ENCODE measurements at places on chromosomes 3 and 15.

DNA sequence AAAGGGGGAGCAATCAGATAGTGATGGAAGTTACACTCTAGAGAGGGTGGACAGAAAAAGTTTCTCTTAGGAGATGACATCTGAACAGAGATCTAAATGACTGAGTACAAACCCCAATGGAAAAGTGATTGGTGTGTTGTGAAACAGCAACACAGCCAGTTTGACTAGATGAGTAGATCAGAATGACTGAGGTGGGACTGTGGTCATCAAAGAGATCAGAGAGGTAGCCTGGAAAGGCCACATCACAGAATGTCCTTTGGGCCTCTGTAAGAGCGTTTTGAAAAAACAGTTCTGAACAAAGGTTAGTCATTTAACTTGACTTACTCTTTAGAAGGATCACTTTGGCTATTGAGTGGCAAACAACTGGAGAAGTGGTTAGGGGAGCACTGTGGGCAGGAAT, 10.6 kb downstream of the LRRC58 start:
- no peak for DNase-seq

DNA sequence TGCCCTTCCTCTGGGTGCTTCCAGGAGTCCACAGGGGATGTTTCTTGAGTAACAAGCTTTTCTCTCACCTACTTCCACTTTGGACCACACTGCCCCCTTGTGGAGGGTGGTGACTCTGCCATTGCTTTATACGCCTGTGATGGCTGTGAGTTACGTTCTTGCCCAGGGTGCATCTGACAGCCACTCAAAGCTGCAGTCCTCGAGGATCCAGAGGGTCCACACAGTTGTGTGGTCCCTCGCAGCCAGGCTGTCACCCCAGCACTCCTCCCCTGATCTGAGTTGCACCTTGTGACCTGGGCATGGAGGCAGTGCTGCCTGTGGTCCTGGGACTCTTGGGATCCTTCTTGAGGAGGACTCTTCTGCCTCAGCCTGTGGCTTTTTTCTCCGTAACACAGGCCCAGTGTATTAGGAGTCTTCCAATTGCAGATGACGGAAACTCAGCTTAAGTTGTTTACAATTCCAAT, 23.4 kb downstream of the FOXL2 start:
- DNase-seq: peak; percentile 80

- peak; percentile 7 for DNase-seq
These were observed 180.2 kb upstream of the TTC14 start for GRCh38 chr3:180421721-180422120.

DNA sequence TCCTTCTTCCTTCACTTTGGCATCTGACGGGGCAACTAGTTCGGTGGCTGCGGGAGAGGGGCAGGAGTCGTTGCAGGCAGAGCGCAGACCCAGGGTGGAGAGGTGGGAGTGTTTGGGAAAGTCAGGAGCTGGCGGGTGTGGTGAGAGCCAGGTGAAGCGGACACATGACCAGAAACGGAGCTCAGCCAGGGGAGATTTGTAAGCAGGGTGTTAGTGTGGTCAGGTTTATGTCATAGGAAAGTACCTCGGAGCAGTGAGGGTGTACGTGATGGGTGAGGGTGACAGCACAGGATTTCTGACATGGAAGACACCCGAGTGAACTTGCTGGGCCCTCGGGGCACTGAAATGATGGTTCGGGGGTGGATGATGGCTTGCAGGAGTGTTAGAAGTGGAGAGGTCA, 247.4 kb upstream of the TPM1 start:
- no peak for DNase-seq

DNA sequence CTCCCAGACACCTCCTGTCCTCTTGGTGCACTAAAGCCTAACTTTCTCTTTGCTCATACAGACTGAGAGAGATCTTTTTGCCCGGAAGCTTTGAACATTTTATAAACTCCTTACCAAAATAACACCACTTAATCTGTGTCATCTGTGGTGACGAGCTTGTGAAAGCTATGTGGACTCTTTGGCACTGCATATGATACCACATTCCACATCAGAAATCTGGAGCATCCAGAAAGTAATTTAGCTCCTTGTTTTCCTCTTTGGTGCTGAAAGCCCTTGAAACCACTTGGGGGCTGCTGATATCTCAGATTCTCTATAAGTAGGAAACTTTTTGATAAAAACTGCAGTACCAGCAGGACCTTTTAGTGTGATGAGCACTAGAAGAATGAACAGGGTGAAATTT, 128.3 kb downstream of the ALCAM start:
- DNase-seq: peak; percentile 83
